GM19239 (cell line): ENCODE measurements at places on chromosomes 11 and 22.

- no peak for DNase-seq
Measured at GRCh38 chr11:77113382-77114088, 10.9 kb downstream of the OMP start.

DNA sequence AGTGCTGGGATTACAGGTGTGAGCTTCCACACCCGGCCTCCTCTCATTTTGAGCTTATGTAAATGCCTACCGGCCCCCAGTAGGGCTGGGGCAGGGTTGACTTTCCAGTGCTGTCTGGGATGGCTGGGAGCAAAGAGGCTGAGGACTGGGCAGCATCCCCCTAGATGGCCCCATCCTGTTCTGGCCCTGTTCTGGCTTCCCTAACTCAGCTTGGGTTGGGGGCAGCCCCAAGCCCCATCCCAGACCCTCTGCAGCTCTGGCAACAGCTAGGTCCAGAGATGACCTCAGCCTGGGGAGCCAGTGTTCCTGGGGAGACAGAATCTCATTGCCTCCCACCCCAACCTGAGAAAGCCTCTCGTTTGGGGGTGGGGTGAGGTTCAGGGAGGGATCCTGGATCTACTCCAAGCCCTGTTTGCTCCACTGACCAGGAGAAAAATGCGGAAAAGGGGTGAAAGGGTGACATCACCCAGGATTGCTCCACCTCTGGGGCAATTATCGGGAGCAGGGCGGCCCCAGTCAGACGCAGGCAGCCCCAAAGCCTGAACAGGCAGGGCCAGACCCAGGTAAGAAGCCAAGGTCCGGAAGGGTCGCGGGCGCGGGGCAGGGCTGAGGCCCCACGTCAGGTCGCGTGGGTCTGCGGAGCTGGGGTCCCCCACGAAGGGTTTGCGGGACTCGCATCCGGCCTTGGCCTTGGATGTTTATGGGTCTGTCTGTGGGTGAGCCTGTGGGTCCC lies at the start of gene PNPLA2:
Gene PNPLA2 (plus strand): TSS at position 519 of the 733 bp plus-strand sequence. CDS start 805 bp downstream, outside the sequence.
- DNase-seq = no peak

- DNase-seq = no peak
Measured at GRCh38 chr22:20463324-20464095, 25.9 kb upstream of the SCARF2 start.

- no peak for DNase-seq
Measured at GRCh38 chr11:3914805-3915204, 59.3 kb downstream of the STIM1 start.

DNA sequence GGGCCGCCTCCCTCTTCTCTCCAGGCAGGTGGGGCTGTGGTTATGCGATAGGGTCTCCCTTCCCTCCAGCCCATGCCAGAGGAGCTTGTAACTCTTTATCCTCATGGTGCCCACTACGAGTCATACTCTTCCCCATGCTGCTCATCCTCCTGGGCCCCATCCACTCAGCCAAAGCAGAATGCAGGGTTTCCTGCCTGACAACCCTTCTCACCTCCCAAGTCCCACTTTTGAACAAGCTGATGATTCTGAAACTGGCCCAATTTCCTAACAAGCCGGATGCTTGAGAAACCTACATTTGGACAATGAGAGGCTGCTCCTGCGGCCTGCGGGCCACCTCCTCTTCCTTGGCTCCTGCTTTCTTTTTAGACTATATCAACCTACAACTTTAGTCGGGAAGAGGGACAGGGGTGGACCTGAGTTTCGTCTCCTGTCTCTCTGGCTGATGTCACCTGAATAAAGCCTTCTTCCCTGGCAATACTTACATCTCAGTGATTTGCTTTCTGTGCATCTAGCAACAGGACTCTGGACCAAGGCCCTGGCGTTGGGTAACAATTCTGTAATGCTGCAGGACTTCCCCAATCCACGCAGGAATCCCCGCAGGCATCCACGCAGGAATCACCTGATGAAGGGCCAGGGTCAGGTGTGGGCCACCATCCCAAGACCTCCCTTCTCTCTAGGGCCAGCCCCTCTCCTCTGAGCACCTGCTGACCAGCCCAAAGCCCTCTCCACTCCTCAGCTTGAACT lies 1.5 kb upstream of the NDUFS8 start:
- no peak for DNase-seq

GRCh38 chr11:91136631-91137030 lies 913.8 kb upstream of the CHORDC1 start:
- no peak for DNase-seq

DNA sequence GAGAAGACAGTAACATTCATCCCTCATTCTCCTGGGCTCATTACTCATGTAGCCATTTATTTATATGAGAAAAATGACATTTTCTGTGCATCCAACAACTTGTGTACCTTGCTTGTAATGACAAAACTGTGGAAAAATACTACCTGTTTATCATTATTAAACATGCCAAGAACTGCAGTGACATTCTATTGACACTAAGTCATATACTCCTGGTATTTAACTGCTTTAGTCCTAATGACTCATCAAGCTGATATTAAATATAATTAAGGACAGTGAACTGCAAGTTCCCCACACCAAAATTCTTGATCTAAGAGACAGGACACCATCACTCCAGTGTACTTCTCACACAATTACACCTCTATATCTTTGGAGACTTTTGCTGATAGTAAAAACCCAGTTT lies 1328.7 kb upstream of the RAG2 start:
- no peak for DNase-seq

DNA sequence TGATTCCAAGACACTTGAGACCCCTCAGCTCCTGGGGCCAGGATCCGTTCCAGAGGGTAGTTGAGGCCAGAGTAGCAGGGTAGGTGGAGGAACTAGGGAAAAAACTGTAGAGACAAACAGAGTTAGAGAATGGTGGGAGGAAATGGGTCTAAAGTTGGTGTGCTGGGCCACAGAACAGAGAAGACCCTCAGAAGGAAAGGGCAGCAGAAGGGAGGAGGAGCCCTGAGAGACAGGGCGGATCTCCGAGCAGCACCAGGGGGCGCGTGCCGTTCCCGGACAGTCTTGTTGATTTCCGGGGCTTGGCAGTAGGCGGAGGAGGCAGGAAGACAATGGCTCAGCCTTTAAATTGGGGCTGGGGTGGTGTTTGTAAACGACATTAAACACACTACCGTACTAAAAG lies 2.4 kb upstream of the CECR2 start:
- DNase-seq = no peak

- no peak for DNase-seq
Measured at GRCh38 chr11:46072172-46072964, 48.9 kb downstream of the PHF21A start.

DNA sequence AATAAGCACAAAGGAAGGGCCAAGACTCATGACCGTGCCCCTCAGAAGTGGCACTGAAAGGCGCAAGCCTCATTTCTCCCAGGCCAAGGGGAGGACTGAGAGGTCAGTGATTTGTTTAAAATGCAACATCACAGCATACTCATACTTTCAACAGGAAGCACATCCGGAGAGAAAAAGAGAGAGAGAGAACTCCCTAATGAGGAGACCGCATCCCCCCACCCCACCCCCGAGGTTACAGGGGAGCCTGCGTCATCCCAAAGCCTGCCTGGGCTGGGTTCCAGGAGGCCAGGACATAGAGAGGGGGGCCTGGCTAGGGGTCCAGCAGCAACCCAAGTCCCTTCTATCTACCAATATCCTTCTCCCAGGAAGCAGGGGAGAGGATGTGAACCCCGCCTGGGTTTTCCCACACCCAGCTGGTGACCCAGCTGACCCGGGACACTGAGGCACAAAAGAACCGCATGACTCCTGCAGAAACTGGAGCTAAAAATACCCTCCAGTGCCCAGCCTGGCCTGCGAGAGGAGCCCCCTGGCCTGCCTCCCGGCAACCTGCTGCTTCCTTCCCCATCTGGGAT lies 3.8 kb downstream of the CSNK1E start:
- no peak for DNase-seq

- peak; percentile 97 for DNase-seq
Measured at GRCh38 chr22:25235547-25236290, 16.3 kb downstream of the CRYBB2 start.

DNA sequence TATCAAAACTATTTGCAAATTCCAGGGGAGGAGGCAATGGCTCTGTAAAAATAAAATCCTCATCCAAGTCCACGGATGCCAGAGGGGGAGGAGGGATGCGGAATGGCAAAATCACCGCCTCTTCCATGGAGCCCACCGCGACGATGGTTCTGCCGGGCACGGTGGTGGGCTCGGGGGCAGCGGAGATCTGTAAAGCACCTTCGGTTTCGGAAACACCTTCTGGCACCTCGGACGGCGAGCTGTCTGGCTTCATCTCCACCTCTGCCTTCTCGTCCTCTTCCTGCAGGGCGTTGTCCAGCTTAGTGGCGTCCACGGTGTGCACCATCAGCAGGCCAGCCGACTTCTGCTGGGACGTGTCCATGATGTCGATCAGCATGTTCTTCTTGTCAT lies 87.7 kb downstream of the CTTN start:
- no peak for DNase-seq

DNA sequence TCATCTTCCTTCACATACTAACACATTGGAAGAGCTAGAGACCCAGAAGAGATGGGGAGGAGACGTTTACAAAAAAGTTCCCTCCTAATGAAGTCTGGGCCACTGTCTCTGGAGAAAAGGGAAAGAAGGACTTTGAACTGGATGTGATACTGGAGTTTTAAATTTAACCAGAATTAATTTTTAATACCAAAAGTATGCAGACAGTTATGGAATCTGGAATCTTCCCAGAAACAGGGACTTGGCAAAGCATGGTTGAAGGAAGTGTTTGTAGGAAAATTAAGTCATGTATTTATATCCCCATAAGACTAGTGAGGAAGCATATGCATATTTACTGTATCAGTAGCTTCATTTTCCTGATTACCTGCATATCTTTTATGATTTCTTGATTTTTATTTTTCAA lies 215.5 kb downstream of the TTC28 start:
- DNase-seq = no peak

- no peak for DNase-seq
Measured at GRCh38 chr11:3855808-3856491, 486 bp downstream of the STIM1 start.

DNA sequence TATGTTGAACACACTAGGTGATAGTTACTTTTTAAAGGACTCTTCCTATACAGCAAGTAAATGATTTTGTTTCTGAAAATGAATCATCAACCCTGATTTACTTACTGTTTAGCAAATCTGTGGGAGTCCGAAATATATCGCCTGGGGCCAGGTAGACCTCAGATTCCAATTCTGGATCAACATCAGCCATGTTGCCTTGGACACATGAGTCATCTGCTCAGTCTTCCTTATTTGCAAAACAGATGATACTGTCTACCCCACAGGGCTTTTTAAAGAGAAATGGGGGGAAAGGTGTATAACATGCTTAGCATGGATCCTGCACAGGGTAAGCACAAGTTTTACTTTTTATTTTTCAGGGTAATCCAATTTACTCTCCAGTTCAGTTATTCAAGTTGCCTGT lies 324.2 kb downstream of the TENM4 start:
- DNase-seq = no peak

DNA sequence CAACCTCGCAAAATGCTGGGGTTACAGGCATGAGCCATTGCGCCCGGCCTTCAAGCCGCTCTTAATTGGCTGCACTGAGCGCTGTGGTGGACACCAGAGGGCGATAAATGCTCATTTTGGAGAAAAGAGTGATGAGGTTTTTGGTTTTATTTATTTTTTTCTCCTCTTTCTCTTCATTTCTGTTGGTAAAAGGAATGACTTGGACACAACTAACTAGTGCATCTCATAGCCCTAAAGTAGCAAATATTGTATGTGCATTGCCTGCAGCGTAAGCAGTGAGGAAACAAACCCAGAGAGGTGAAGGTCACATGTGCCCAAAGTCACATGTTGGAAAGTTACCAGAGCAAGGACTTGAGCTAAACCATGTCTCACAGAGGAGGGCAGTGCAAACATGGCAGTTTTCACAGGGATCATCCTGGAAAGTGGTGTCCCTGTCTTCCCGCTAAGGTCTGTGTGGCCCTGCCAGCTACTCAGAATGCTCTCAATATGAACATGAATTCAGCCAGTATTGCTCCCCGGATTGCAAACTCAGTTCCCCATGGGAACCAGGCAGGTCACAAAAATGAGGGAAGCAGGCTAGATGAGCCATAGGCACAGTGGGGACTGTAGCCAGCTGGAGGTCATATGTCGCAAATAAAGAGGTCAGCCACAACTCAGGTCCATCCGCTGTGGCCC lies 8.6 kb upstream of the CD82 start:
- no peak for DNase-seq

DNA sequence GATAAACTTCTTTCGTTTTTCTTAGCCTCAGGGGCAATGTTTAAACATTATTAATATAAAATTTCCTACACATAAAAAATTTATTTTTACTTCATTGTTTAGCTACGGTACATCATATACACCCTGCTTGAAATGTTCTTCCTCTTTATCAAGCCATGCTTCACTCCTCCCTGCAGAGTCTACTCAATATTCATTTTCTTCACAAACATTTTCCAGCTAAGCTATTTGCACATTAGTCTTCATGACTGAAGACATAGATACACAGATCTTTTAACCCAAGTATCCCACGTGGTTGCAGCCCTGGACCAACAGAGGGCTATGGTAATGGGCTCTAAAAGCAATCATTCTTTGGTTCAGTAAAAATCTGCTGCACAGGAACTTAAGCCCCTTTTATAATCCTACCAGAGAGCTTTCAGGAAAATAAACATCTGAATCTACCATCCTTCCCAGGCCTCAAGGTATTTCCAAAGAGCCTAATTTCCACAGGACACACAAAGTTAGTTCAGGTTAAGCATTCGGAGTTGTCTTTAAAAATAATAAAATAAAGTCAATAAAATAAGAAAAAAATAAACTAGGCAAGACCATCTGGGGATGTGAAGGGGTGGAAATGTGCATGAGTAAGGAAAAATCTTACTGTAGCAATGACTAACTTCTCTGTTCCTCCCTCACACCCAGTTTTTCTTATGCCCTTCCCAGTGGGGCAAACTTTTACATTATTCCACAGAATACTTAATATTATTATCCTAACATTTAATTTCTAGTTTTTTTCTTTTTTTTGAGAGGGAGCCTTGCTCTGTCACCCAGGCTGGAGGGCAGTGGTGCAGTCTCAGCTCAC lies 21.6 kb upstream of the OR6X1 start:
- DNase-seq = no peak
